Activated T-cell treated with anti-CD3 and anti-CD28 coated beads, Interleukin-2, amount 50 U/mL, for 72 hours (primary cell): ENCODE measurements at places on chromosomes 3 and 15. TPM values are rescaled to one million over a fixed set of nuclear protein-coding genes. Genes with fewer than 3 reads are reported as not detected.

The TXNRD3 gene
- total RNA-seq: 1.9 TPM

The DENND6A gene
- 19.1 TPM for total RNA-seq

The GHSR gene
- not detected for total RNA-seq

The ZNF662 gene
- total RNA-seq: 5.0 TPM

DNA sequence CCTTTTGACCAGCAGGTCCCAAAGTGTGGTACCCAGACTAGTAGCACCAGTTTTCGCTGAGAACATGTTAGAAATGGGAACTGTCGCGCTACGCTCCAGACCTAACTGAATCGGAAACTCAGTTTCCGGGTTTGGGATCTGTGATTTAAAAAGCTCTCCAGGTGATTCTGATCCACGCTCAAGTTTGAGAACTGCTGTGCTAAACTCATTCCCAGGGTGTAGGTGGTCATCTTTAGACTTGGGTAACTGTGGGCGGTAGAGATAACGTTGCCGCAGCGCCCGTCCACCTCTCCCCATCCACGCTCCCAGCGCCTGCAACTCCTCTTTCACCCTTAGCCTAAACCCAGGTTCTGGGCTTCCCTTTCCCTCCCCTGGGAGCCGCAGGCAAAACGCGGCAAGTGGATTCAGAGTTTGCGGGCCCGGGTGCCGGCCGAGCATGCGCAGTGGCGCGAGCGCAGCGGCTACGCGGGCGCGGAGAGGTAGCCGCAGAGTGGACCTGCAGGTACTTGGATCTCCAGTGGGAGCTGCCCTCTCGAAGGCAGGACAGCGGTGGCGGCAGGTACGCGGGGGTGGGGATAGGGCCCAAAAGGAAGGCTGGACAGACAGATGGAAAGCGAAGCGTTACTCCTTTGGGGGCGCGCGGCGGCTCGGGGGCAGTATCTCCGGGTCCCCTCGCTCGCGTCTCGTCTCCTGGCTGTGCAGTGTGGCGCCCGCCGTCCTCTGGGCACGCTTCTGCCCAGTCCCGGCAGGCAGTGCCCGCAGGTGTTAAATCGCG lies at the start of gene PLS1:
Gene PLS1, plus strand, starts transcription at position 443 of the 775 bp plus-strand sequence. CDS start 67,845 bp downstream, outside the sequence.
- H3K27ac ChIP-seq: peak within 1 kb of the TSS; percentile 74
- DNase-seq: peak; percentile 85
- no peaks in the 10 kb centered on the region for H3K36me3 ChIP-seq
- H3K4me3 ChIP-seq: peak within 1 kb of the TSS; percentile 99
- peaks cover 23% of the 10 kb centered on the region for H3K4me1 ChIP-seq

- H3K4me1 ChIP-seq: peaks cover 5% of the 10 kb centered on the region
- H3K27ac ChIP-seq: no peak overlapping the region
- no peak for DNase-seq
- H3K27me3 ChIP-seq: no peaks in the 10 kb centered on the region
- H3K36me3 ChIP-seq: no peaks in the 10 kb centered on the region
- H3K4me3 ChIP-seq: no peak overlapping the region
Measured at GRCh38 chr3:13105896-13106250, 32.6 kb upstream of the IQSEC1 start.

DNA sequence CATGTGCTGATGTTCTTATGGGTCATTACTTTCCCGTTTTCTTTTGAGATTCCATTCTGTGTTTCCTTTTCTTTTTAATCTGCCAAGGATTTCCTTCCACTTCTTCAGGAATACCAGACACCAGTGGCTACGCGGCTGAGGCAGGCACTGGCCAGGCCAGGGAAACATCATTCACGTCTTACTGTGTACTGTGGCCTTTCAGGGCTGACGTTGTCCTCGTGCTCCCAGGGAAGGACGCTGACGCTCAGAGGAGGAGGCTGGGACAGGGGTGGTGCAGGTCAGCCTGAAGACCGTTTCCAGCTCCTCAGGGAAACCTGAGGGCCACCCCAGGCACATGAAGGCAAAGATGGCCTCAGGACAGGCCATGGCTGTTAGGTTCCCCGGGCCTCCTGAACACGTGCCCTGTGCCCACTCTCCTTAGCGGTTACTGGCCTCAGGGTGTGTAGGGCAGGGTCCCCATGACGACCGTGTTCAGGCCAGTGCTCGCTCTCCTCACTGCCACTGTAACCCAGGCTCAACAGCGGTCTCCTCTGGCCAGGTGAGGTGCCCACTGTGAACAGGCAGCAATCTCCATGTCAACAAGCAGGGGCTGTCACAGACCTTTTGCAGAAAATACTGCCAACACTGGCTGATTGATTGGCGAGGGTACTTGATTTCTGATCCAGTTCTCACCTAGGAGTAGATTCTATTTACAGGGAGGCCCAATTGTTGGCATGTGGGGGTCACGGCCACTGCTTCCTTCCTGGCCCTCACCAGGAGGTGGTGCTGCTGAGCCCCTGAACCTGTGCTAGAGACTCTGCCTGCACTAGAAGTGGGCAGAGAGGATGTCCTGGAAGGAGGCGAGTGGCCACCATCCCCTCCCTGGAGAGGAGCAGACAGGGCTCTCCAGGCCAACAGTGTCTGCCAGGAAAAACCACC lies 169.5 kb downstream of the ATP10A start:
- H3K4me3 ChIP-seq: no peak overlapping the region
- DNase-seq: peak; percentile 23
- no peak overlapping the region for H3K27ac ChIP-seq
- H3K4me1 ChIP-seq: no peaks in the 10 kb centered on the region
- no peaks in the 10 kb centered on the region for H3K27me3 ChIP-seq

DNA sequence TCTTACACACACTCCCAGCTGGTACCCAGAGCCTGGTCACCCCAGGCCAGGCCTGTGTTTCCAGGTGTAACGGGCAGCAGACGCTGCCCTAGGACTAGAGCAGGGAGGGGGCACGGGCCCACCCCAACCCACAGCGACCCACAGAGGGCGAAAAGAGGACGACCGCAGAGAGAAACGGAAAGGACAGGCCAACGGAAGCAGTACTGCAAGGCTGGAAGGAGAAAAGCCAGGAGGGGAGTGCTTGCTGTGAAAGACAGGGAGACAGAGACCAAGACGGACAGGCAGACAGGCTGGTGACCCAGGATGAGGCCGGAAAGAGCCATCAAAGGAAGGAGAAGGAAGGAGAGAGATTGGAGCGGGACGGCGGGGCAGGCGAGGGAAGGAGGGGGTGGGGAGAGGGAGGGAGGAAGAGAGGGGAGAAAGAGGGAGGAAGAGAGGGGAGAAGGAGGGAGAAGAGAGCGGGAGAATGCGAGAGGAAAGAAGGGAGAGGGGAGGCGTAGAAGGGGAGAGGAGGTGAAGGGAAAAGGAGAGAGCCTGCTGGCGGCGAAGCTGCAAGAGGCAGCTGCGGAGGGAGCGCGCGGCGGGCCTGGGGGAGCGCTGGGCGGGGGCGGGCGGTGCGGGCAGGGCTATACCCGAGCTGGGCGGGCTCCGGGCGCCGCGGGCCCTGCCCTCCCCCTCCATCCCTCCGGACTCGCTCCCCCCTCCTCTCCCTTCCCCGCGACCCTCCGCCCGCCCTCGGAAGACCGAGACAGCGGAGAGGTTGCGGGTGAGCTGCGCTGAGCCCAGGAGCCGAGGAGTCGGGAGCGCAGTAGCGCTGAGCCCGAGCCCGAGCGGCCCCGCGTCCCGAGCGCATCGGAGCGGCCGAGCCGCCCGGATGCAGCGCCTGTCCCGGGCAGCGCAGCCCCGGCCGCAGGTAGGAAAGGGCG lies at the start of gene SLC6A1:
Gene SLC6A1, plus strand, starts transcription at position 732 of the 926 bp plus-strand sequence. CDS start 24,464 bp downstream, outside the sequence.
- no peak within 1 kb of the TSS for H3K27ac ChIP-seq
- peaks cover 6% of the 10 kb centered on the region for H3K4me1 ChIP-seq
- peak within 1 kb of the TSS; percentile 78 for H3K4me3 ChIP-seq

DNA sequence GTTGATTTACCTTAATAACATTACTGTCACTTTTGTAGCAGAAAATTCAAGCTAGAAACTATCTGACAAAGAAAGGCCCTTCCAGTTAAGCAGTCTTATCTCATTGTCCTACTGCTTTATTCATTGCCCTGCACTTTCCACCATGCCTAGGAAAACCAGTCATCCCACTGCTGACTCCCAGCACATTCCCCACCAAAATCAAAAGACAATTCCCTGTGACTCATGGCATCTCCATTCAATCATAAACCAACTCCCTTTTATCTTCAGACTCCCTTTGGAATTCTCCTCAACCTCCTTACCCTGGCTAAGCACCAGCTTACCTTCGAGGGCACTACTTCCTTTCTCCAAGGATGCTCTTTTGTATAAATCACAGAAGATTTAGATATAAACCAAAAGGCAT lies 184.3 kb downstream of the PLCH1 start:
- no peak overlapping the region for H3K27ac ChIP-seq
- no peak overlapping the region for H3K4me3 ChIP-seq
- DNase-seq: no peak
- H3K27me3 ChIP-seq: no peaks in the 10 kb centered on the region
- peaks cover 2% of the 10 kb centered on the region for H3K4me1 ChIP-seq

- no peak overlapping the region for H3K4me3 ChIP-seq
- peaks cover 3% of the 10 kb centered on the region for H3K36me3 ChIP-seq
- no peaks in the 10 kb centered on the region for H3K27me3 ChIP-seq
- no peak for DNase-seq
- no peaks in the 10 kb centered on the region for H3K4me1 ChIP-seq
- no peak overlapping the region for H3K27ac ChIP-seq
Measured at GRCh38 chr3:66400411-66401156, 100.2 kb downstream of the LRIG1 start.
